ENCODE measurements at places on chromosomes 12 and 14. TPM values are rescaled to one million over a fixed set of nuclear protein-coding genes. Genes with fewer than 3 reads are reported as not detected.

DNA sequence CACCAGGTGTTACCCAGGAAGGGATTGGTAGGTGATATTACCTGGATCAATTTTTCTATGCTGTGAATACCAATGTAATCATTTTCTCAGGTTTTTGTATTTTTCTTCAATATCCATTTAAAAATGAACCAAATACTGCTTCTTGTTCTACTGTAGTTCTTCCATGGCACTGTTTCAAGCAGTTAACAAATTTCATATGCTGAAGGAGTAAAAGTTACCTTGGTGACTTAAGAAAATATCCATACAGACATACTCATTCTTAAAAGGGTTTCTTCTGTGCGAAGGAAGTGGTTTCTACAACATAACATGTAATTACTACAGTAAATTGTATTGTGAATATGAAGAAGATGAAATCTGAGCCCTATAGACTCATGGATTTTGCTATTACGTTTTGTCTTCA lies 222.5 kb downstream of the TMEM117 start:
- no peaks in the 10 kb centered on the region for H3K36me3 ChIP-seq
- no peaks in the 10 kb centered on the region for H3K4me1 ChIP-seq
- no peak overlapping the region for H3K4me3 ChIP-seq
- H3K27ac ChIP-seq = no peak overlapping the region
- no peaks in the 10 kb centered on the region for H3K27me3 ChIP-seq

GRCh38 chr12:80299219-80299618 lies 144.8 kb upstream of the PTPRQ start:
- H3K4me3 ChIP-seq = no peak overlapping the region
- DNase-seq = no peak
- H3K36me3 ChIP-seq = no peaks in the 10 kb centered on the region
- no peak overlapping the region for H3K27ac ChIP-seq
- H3K4me1 ChIP-seq = no peaks in the 10 kb centered on the region
- no peaks in the 10 kb centered on the region for H3K27me3 ChIP-seq

DNA sequence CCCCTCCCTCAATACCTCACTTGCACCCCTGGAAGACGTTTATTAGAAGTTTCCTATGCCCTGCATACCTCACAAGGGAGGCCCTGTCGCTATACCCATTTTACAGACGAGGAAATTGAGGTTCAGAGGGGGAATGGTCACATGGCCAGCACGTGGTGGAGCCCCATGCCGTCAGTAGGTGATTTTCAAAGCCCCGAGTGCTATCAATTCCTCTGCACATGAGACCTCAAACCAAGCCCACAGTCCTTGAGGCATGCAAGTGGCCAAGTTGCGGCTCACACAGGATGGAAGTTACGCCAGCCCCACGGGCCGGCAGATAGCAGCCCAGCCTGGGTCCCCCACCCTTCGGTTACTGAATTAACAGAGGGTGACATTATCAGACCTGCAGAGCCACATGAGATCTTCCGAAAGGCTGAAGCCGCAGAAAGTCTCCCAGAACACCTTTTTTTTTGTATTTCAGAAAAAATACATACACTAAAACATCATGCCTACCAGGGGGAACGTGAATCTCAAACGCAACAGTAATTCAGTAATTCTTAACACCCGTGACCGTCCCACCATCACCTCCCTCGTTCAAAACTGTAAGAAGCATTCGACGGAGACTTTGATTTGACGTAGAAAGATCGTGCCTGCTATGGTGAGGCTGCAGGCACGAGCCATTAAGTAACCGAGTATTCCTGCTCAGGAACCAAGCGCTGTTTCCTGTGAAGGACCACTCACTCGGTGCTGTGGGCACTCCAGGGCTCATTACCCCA lies 129.0 kb downstream of the RFLNA start:
- no peak for DNase-seq
- H3K4me3 ChIP-seq = no peak overlapping the region
- peak overlapping the region; percentile 95 for H3K27ac ChIP-seq
- H3K4me1 ChIP-seq = peaks cover 48% of the 10 kb centered on the region

GRCh38 chr12:103560604-103561101 lies 26.4 kb upstream of the STAB2 start:
- no peak overlapping the region for H3K4me3 ChIP-seq
- no peaks in the 10 kb centered on the region for H3K36me3 ChIP-seq

- H3K27me3 ChIP-seq = no peaks in the 10 kb centered on the region
- peaks cover 13% of the 10 kb centered on the region for H3K4me1 ChIP-seq
- no peak overlapping the region for H3K4me3 ChIP-seq
- peaks cover 10% of the 10 kb centered on the region for H3K36me3 ChIP-seq
- H3K27ac ChIP-seq = no peak overlapping the region
- DNase-seq = no peak
Observed at GRCh38 chr12:11840366-11840765, 190.9 kb downstream of the ETV6 start.

DNA sequence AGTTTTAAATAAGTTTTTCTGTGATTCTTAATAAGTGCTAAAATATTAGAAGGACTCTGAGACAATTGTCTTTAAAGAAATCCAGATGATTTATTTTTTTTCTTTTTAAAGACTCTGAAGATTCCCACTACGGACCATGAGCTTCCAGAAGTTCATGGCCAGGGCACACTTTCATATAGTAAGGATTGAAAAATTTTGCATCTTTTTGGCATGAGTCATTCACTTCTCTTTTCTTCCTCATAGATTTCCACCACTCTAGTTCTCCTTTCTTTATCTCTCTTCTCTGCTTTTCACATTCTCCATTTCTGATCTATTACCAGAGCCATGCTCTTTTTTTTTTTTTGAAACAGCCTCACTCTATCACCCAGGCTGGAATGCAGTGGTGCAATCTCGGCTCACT lies 385.8 kb downstream of the FLRT2 start:
- no peaks in the 10 kb centered on the region for H3K4me1 ChIP-seq
- no peaks in the 10 kb centered on the region for H3K27me3 ChIP-seq
- no peak overlapping the region for H3K27ac ChIP-seq
- H3K36me3 ChIP-seq = no peaks in the 10 kb centered on the region
- H3K4me3 ChIP-seq = no peak overlapping the region

GRCh38 chr12:93419388-93420034 lies 22.2 kb downstream of the UBE2N start:
- H3K27me3 ChIP-seq = no peaks in the 10 kb centered on the region
- H3K36me3 ChIP-seq = no peaks in the 10 kb centered on the region
- DNase-seq = peak; percentile 42
- peaks cover 10% of the 10 kb centered on the region for H3K4me1 ChIP-seq
- no peak overlapping the region for H3K27ac ChIP-seq
- H3K4me3 ChIP-seq = no peak overlapping the region

The KRT72 gene
- not detected for total RNA-seq

The FERMT2 gene
- total RNA-seq = 364 TPM

The CCDC92 gene
- 38.9 TPM for total RNA-seq

Data from astrocyte (in vitro differentiated cells and primary cell).